Activated CD8-positive, alpha-beta memory T cell treated with anti-CD3 and anti-CD28 coated beads for 4 hours (primary cell): ENCODE measurements at places on chromosomes 5 and 9.

GRCh38 chr9:82526577-82526976, 536.4 kb downstream of the RASEF start:
- DNase-seq: no peak

DNA sequence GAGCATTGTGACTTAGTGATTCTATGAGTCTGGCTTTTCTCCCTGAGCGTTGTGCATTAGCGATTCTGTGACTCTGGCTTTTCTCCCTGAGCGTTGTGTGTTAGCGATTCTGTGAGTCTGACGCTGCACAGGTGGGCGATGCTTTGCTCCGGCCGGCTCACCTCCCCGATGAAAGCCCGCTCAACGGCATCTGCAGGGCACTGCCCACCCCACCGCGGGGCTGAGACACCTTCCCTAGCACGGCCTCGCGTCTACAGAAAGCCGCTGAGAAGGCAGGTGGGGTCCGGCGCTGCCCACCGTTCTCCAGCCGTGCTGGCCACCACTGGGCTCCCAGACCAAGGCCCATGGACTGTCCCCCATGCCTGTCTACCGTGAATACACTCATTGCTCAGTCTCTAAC, 12.8 kb upstream of the SLC9A3 start:
- no peak for DNase-seq

DNA sequence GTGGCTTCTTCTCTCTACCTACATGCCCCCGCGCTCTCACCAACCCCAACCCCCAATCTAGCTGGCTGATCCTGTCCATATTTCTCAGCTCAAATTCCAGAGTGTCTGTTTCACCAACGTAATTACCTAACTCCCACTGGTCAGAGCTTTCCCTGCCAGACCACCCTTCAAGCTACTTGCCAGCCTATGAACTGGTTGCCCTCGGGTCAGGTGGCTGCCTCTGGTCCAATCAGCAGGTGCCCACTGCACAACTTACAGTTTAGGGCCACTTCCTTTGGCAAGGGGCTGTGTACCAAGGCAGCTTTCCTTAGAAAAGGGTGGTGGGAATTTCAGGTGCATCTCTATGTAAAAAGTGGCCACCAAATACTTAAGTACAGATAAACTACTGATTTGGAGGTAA, 92.2 kb upstream of the SLC30A5 start:
- DNase-seq: no peak

GRCh38 chr5:126354012-126354857, 69.0 kb upstream of the GRAMD2B start:
- DNase-seq: no peak

DNA sequence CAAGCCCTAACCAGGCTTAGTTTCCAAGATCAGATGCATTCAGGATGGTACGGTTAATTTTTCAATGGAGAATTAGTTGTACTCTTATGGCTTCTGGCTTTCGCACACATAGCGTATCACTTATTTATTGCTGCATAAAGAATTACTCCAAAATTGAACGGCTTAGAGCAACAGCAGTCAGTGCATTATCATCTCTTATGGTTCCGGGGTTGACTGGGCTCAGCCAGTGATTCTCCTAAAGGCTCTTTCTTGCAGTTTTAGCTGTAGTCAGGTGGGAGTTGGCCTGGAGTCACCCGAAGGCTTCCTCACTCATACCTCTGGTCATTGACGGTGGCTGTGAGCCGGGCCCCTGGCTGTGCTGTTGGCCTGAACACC, 595 bp upstream of the GRHPR start:
- no peak for DNase-seq

DNA sequence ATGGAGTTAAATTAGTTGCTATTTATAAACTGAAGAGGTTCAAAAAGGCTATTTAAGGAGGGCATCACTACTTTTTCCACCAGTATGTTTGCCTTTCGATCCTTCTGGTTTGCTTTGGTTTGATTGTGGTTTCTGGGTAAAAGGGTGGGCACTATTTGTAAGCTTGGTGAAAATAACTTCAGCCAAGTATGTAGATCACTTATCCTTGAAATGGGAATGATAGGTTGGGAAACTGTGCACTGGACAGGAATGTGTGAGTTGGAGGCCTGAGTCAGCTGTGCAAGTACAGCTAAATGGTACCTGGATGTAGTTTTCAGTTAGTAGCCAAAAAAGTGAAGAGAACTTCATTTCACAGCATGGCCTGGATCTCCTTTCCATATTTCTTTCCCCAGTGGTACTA, 466.2 kb downstream of the ENC1 start:
- no peak for DNase-seq
